Naive thymus-derived CD4-positive, alpha-beta T cell (primary cell): ENCODE measurements at places on chromosomes 12 and 14. TPM values are rescaled to one million over a fixed set of nuclear protein-coding genes. Genes with fewer than 3 reads are reported as not detected.

The PLEKHA5 gene
- total RNA-seq, result 2.6 and 2.9 TPM in 2 replicates

The RNF212B gene
- total RNA-seq, result not detected in 2 replicates

The CLMN gene
- 0.49 TPM for total RNA-seq

The AICDA gene
- not detected for total RNA-seq

The UBE3B gene
- total RNA-seq, result 34.9 TPM

The KLRD1 gene
- 0.92 TPM for total RNA-seq

The RABGGTA gene
- total RNA-seq, result 49.7 TPM

The MANSC4 gene
- total RNA-seq, result 0.64 TPM

The DBX2 gene
- total RNA-seq, result not detected

The PTPRR gene
- total RNA-seq, result not detected

The NRXN3 gene
- not detected in 2 replicates for total RNA-seq

The FOXG1 gene
- total RNA-seq, result not detected

The CAPZA3 gene
- not detected in 2 replicates for total RNA-seq

The LRRC10 gene
- not detected for total RNA-seq

The PTPRQ gene
- total RNA-seq, result not detected

The MYO1A gene
- total RNA-seq, result 2.3 TPM

The ARMH4 gene
- not detected for total RNA-seq

The NEMF gene
- total RNA-seq, result 127 TPM

The SCN8A gene
- 0.22 and 0.25 TPM in 2 replicates for total RNA-seq

The RAB15 gene
- total RNA-seq, result 5.1 TPM

The C14orf132 gene
- total RNA-seq, result 22.9 TPM

The ZC2HC1C gene
- total RNA-seq, result not detected

The RIMBP2 gene
- total RNA-seq, result not detected in 2 replicates

The POU6F1 gene
- 85.5 TPM for total RNA-seq
